ENCODE measurements at places on chromosomes 13 and 19.

DNA sequence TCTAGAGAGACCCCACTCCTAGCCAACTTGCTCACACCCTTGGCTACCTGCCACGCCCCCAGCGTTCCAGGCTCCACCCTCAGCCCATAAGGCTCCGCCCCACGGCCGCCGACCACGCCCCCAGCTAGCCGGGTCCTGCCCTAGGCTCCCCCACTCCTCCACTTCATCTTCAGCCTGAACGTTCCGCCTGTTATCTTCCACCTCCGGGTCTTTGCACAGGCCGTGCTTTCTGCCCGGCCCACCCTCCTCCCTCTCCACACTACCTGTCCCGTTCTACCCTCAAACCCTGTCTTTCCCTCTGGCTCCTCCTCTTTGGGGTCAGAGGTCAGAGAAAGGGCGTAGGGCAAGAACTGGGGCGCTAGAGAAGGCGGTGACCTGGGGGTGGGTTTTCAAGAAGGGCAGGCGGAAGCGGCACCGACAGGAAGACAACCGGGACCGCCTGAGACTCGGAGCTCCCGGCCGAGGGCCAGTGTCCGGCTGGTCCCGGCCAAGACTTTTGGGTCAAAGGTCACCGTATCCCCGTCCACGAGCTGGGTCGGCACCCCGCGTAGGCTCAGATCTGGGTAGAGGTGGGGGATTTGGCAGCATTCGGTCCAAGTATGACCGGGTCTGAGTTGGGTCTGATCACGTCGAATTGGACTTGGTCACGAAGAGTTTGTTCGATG, 2.2 kb downstream of the PDE4C start:
- no peak for DNase-seq

DNA sequence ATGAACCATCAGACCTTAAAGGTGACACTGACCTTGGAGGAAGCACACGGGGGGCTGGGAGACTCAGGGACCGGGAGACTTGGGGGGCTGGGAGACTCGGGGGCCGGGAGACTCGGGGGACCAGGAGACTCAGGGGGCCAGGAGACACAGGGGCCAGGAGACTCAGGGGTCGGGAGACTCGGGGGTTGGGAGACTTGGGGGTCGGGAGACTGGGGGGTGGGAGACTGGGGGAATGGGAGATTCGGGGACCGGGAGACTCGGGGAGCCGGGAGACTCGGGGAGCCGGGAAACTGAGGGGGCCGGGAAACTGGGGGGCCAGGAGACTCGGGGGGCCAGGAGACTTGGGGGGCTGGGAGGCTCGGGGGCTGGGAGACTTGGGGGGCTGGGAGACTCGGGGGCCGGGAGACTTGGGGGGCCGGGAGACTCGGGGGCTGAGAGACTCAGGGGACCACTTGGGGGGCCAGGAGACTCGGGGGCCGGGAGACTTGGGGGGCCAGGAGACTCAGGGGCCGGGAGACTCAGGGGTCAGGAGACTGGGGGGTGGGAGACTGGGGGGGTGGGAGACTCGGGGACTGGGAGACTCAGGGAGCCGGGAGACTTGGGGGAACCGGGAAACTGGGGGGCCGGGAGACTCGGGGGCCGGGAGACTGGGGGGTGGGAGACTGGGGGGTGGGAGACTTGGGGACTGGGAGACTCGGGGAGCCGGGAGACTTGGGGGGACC, 62.9 kb downstream of the RASA3 start:
- no peak for DNase-seq

- DNase-seq, result no peak
Measured at GRCh38 chr13:67740871-67741535, 510.9 kb upstream of the PCDH9 start.

- DNase-seq, result peak; percentile 23
Measured at GRCh38 chr19:55080121-55080967, 4.7 kb downstream of the EPS8L1 start.

GRCh38 chr13:48561466-48562235, 28.8 kb upstream of the RCBTB2 start:
- no peak for DNase-seq

DNA sequence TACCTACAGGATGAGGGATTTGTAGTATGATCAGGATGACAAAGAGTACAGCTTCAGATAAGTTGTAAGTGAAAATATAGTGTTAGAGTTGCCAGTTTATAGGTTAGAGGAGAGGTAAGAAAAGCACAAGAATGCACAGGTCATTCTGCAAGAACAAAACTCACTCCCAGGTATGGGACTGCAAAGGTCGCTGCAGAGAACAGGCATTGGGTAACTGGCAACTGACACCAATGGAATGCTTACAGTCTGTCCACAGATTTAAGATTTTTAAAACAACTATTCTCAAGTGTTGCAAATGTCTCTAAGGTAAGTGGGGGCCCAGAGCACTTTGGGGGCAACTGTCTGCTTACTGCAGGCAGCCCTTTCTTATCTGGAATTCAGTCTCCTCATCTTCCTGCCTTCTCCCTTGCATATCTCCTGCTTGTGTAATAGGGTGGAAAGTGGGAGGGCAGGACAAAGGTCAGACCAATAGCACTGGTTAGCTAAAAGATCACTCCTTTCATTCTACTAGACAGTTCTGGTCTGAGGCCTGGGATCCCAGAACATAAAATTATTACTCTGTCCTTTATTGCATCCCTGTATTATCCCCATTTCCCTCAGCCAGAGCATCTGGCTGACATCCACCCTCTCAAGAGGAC, 42.3 kb upstream of the ZNF726 start:
- DNase-seq, result no peak

GRCh38 chr13:85632526-85633195, 166.6 kb downstream of the SLITRK6 start:
- no peak for DNase-seq

DNA sequence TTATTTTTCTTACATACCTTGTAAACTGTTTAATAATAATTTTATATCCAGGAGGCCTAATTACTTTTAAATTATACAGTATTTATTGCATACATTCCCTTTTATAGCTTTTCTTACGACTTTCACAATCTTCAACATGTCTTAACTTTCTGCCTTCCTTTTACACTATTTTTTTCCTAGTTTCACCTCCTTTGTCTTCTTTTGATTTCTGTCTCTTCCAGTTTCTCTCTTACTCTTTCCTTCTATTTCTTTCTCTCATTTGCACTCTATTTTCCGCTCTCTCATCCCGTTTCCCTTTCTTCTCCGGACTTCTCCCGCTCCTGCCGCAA, 11.5 kb downstream of the ZNF552 start:
- DNase-seq, result no peak

DNA sequence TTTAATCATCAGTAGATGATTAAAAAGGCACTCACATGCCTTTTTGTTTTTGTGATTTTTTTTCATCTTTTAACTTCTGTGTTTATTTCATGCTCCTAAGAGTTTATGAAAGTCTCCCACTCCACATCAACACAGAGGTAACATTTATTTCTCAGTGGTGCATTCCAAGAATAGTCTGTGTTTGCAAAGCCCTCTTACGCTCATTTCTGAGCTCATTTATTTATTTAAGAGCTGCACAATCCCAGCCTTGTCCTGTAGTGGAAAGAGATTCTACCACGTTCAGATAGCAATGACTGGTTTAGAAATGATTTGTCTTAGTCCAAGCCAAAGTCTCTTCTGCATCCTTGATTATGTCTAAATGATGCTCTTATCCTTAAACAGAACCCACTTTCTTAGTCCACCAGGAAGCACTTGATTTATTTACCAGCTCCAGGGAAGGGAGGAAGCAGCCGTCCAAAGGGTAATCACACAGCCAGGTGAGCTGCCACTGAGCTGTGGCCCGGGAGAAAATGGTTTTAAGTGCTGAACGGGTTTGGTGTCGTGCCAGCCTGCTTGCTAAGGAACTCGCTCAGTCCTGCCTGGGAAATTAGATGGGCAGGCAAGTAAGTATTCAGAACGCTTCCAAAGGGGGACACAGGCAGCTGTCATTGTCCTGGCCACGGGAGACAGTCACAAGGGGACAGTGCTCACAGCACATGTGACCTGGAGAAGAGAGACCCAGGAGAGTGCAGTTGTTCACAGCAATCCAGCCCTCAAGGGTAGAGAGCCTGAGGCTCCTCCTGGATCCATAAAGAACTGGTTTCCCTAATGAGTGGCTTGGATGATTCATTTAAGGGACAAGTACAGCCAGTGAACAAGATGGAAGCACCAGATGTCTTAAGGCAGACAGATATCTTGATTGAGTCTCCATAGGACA, 131.8 kb upstream of the WASF3 start:
- no peak for DNase-seq

DNA sequence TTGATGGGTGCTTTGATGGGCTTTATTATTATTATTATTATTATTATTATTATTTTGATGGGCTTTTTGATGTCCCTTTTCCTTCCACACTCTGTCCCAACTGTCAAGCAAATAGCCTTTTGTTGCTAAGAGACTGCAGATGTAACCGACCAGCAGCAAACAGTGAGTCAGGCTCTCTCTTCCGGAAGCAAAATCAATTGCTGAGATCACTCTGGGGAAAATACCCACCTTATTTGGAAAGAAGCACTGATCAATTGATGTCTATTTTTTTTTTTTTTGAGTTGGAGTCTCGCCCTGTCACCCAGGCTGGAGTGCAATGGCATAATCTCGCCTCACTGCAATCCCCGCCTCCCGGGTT, 2.9 kb downstream of the LDLR start:
- DNase-seq, result peak; percentile 46

DNA sequence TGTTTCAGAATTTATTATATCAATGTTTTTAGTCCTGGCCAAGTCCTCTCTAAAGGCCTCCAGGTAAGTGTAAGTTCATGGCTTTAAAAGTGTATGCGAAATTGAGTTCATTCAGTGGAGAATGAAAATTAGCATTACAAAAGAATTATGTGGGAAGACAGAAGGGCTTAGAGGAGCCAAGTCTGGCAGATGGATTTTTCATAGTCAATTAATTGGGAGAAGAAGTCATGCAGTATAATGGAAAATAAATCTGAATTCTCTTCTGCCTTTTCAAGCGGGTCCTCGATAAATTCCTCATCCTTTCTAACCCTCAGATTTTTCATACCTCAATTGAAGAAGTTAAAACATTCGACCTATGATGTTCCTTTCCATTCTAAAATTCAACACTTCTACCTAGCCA, 394.2 kb downstream of the ITGBL1 start:
- DNase-seq, result no peak

DNA sequence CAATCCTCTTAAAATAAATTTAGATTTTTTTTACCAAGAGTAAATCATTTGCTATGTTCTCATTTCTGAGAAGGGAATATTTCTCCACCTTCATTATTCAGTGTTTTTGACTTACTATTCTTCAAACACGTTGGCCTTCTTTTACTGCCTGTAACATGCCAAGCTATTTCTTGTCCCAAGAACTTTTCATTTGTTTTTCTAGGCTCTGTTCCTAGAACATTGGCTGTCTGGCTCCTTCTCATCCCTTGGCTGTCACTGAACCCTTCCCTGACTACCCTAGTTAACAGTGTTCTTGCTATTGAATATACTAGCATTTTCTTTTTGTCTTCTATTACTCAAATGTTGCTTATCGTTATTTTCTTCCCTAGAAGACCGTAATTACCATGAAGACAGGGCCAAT, 248.1 kb downstream of the ITGBL1 start:
- no peak for DNase-seq

DNA sequence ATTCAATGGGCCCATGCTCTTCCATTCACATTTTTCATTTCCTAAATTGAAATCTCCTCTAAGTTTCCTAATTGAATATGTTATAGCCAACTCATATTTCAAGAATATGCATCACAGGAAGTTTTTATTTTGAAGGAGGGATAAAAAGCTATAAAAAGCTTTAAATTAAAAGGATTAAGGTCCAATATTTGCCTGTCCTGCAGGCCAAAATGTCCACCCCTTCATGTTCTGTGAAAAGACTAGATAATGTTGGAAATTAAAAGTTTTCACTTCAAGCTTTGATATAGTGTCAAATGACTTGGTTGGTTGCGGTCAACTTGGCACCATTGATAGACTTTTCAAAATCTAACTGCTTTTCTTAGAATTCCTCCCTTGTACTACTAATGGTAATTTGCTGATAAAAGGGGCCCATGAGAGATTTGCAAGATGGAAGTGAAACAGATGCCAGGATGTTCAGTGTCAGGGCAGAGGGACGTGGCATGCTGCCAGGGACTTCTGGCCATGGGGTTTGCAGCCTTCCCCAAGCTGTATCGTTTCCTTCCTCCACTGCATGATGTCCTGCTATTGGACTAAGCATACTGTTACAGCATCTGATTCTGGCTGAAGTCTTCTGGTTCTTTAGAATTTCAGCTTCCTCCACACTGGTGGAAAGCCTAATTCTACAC, 547.3 kb upstream of the MIR17HG start:
- DNase-seq, result no peak

DNA sequence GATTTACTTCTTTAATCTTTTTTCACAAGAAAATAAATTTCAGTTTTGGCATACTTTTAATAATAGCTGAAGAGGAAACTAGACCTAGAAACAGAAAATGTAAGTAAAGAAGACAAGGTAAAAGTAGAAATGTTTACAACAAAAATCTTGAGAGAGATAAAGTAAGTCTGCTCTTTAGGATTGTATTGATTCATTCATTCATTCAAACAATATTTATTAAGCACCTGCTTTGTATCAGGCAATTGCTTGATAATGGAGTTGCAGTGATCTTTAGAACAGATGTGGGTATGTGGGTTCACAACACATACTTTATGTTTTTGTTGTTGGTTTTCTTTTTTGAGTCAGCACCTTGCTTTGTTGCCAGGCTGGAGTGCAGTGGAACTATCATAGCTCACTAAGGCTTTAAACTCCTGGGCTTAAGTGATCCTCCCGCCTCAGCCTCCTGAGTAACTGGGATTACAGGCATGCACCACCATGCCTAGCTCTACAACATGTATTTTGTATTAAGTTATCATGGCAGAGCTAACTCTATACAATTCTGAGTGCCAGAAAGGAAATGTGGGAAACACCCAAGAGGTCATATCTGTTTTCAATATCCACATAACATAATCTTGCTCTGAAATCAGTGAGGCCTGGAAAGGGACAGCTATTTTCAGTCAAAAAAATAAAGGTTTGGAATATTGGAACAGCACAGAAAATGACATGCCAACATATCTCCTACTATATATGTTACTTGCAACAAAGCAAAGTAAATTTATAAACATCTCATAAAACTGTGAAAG, 8.8 kb upstream of the SPART start:
- DNase-seq, result no peak

GRCh38 chr13:93217721-93218261, 8.8 kb upstream of the GPC6 start:
- no peak for DNase-seq
